ENCODE measurements at places on chromosomes 12 and 14.

- DNase-seq, result no peak
Measured at GRCh38 chr12:96809522-96809921, 97.5 kb upstream of the NEDD1 start.

DNA sequence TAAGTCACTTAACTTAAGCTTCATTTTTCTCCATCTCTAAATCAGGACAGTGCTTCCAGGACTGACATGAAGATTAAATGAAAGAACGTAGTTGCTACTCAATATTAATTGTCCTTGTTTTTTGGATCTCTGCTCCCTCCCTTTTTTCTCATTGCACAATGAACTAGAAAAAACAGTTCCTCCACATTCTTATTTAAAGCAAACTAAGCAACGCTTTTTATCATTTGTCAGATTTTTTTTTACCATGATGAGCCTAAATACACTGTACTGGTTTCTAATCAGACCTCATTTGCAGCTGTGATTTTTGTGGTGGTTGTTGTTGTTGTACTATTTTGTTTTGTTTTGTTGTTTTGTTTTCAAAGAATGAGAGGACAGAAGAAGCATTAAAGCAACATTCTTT is 23.2 kb upstream of the PARP11 start:
- DNase-seq, result no peak

DNA sequence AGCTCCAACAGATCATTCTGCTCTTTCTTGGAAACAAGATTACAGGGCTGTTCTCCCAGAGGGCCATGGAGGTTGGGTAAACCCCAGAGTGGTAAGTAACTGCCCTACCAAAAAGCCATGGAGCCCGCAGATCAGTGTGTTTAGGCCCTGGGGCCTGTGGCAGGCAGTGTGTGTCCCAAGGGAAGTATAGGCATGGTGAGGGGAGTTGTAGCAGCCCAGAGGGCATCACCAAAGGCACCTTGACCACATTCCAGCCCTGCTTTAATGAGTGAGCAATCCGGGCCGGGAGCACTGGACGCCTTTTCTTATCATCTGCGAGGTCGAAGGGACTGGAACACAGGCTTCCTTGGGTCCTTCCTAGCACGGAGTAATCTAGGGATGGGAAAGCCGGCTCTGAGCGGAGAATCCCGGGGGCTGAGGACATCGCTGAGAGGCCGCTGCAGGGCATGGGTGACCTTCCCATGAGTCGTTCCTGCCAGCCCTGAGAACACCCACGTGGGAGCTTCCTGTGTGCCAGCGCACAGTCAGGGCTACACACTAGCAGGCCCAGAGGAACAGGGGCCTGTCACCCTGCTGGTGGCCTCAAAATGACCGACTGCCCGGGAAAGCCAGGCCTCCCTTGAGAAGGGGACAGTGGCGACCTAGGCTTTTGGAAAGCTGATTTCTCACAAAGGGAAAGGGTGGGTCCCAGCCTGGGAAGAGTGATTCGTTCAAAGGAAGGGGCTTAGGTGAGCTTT is 91.3 kb downstream of the NINJ2 start:
- no peak for DNase-seq

GRCh38 chr12:50197297-50197727 is 30.1 kb upstream of the CERS5 start:
- DNase-seq, result no peak

DNA sequence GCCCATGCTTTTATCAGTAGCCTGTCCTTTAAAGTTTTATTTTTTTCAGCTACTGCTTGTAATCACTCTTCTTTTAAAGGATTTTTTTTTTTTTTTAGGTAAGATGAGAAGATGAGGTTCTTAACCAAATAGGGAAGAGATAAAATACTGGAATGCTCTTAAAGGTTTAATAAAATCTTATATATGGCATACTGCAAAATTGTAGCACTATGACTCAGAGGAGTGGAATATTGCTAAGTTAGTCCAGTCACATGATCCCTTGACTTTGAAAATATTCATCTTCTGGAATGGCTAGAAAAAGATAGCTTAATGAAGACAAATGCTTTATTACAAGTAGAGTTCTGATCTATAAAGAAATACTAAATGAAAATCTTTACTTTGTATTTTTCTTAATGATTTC is 116.6 kb downstream of the NAV3 start:
- no peak for DNase-seq
